ENCODE measurements at places on chromosomes 16 and 17.

GRCh38 chr16:9259914-9260608 lies 168.6 kb downstream of the HAPSTR1 start:
- DNase-seq, result no peak

- no peak for DNase-seq
These were observed 80.5 kb upstream of the KIFC3 start for GRCh38 chr16:57882792-57883191.

- DNase-seq, result peak; percentile 43
These were observed 11.0 kb downstream of the ABHD15 start for GRCh38 chr17:29555840-29556239.

DNA sequence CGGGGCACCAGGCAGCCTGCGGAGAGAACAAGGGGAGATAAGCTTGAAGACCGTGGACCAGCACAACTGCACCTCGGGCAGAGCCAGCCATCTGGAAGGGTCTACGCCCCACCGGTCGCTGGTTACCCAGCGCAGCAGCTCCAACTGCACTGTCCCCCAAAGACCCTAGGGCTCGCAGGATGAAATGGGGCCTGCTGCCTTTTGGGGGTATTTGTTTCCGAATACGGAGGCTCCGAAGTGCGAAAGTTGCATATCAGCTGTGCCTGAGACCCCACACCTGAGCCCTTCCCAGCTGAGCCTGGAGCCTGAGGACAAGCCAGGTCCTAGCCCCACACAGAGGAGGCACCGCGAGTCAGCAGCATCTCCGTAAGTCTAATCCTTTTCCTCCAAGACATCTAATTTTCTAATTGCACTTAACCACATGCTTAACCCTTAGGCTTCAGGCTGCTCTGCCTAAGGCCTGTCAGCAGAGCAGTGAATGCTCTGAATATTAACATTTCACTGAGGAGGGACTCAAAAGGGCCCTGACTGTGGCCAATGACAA lies 4.0 kb downstream of the KIFC3 start:
- no peak for DNase-seq

- DNase-seq, result no peak
These were observed 61.1 kb downstream of the SIAH1 start for GRCh38 chr16:48323783-48324775.

GRCh38 chr16:29839822-29840221 lies 19.6 kb downstream of the MVP start:
- DNase-seq, result no peak

DNA sequence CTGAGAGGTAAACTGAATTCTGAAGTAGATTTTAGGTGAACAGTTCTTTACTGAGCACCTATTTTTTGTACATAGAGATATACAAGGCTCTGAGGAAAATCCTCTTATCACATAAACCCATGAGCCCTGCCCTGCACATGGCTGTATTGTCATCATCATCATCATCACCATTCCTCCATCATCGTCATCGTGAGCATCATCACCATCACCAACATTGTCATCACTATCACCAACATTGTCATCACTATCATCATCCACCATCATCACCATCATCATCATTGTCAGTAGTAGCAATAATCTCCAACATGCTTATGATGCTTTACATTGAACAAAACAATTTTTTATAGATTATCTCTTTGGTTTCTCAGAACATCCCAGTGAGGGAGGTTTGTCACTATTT lies 20.7 kb downstream of the ASIC2 start:
- no peak for DNase-seq

DNA sequence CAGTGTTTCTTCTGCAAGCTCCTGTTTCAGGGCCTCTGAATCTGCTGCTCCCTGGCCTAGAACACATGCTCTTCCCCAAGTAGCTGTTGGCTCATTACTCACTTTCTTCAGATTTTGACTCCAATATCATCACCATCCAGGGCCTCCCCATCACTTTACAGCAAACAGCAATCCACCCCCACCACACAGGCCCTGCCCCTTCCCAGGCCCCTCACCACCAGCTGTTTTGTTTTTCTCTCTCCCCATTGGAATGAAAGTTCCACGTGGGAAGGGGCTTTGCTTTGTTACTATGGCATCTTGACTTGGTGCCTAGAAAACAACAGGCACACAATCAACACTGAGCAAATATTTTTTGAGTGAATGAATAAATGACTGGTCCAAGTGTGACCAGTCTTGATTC lies 4.0 kb downstream of the TMEM170A start:
- DNase-seq, result no peak

- no peak for DNase-seq
These were observed 31.1 kb downstream of the RANBP10 start for GRCh38 chr16:67775273-67775672.

DNA sequence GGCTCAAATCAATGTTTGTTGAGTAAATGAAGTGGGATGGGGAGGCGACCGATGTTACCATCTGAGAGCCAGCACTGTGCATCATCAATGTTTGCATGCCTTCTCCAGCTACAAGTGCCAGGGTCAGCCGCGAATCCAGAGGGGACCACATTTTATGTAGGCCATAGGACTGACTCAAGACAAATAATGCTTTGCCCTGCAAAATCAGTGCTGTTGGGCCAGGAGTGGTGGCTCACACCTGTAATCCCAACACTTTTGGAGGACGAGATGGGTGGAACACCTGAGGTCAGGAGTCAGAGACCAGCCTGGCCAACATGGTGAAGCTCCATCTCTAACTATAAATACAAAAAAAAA lies 53.1 kb upstream of the WSB1 start:
- DNase-seq, result no peak

- DNase-seq, result no peak
These were observed 59.4 kb upstream of the XYLT1 start for GRCh38 chr16:17529982-17530760.

DNA sequence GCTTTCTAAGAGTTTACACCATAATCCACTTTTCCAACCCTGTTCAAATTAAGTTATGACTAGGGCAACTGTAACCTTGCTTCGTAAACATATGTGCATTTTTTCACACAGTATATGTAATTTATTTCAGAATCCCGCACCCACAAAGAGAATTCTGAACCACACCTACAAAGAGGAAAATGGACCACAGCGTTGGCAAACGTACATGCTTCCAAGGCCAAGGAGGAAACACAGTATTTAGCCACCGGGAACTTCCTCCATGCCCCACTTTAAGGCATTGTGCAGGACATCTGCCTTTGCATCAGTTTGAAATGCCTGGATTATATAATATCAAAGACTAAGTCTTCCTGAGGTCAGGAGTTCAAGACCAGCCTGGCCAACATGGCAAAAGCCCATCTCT lies 2.1 kb downstream of the SPATA22 start:
- no peak for DNase-seq

- DNase-seq, result no peak
These were observed 6.2 kb downstream of the PSMD12 start for GRCh38 chr17:67359960-67360791.

DNA sequence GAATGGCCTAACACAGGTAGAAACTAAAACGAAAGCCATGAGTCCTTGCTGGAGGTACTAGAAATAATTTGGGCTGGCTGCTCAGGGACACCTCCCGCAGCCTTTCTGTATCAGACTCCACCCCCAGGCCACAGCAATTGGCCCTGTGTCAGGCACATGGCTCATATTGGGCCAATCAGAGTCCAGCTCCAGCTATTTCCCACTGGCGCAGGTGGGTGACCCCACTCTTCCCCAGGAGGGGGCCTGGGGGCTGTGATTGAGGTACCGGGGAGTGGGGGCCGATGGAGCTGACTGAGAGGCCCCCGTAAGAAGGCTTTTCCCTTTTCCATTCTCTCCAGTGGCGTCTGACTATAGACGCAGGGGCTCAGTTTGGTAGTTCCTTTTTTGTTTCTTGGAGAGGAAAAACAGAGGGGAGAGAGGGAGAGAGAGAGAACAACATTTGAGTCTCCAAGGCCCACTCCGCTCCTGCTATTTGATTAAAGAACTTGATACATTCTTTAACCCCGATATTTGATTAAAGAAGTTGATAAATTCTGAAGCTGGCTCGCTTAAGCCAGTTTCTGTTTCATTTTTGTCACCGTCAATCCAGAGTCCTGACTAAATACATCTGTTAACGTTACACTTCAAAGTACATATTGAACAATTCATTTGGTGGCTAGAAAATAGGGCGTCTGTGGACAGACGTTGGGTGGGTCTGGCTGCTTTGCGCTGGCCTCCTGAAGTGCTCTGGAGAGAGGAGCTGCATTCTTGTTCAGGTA lies 26.3 kb downstream of the FOXL1 start:
- no peak for DNase-seq

GRCh38 chr17:36867716-36868341 lies 69.4 kb upstream of the LHX1 start:
- no peak for DNase-seq

DNA sequence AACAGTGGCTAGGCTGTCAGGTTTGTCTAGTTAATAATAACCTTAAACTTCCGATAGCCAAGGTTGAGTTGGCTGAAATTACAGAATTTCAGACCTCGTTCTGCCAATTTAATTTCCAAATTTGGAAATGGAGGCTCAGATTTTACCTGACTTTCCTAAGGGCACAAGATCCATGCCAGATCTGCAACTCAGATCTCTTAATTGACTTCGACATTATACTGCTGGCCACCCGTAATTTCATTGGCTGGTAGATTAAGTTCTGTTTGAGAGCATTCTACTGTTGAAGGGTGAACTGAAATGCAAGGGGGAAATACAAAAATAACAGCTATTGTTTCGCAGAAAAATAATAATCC lies 210.8 kb downstream of the CNTNAP4 start:
- DNase-seq, result no peak

DNA sequence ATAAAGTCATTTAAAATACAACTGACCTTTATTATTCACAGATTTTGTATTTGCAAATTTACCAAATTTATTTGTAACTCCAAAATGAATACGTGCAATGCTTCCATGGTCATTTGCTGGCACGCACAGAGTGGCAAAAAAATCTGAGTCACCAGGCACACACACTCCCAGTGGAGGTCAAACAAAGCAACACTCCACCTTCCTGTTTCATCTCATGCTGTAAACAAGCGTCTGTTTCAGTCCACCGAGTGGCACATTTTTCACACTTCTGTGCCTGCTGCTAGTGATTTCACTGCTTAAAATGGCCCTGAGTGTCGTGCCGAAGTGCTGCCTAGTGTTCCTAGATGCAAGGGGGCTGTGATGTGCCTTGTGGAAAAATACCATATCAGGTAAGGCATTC lies 17.8 kb upstream of the ITGAE start:
- peak; percentile 58 for DNase-seq

DNA sequence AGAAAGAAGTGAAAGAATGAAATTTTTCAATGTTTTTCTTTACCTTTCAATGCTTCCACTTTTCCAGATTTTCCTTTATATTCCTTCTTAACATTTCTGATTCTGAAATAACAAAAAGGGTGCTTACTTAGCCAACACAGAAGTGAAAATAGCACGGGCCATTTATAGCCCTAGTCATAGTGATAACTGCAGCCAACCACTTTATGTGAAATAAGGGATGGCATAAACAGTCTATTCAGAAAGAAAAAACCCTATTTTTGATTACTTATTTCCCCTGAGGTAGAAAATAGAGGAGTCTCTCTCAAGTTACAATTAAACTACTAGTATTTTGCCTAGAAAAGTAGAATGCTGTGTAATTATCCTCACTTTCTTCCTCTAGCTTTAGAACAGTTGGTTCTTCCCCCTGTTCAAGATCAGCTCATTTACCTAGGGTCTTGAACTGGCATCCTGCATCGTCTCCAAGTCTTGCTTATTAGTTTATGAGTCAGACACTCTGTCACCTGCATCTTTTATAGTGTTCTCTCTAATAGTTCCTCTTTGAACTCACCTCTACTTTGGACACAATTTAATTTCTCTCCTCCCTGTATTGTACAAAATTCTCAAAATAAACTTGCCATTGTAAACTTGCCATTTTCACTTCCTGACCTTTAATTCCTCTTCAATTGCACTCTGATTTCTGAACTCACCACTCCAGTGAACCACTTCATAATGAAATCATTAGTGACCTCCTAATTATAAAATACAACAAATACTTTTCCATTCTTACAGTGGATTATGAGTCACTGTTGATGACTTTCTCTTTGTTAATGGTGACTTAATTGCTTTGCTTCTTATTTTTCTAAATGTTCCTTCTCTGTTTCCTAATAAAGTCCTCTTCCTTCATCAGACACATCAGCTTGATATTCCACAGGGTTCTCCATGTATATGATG lies 23.6 kb downstream of the ABCA6 start:
- no peak for DNase-seq

- DNase-seq, result no peak
These were observed 107.2 kb upstream of the FOXF1 start for GRCh38 chr16:86403085-86403484.

- DNase-seq, result no peak
These were observed 9.6 kb downstream of the MYO19 start for GRCh38 chr17:36525113-36525512.

GRCh38 chr16:2196981-2197511 lies 641 bp upstream of the CASKIN1 start:
- no peak for DNase-seq

DNA sequence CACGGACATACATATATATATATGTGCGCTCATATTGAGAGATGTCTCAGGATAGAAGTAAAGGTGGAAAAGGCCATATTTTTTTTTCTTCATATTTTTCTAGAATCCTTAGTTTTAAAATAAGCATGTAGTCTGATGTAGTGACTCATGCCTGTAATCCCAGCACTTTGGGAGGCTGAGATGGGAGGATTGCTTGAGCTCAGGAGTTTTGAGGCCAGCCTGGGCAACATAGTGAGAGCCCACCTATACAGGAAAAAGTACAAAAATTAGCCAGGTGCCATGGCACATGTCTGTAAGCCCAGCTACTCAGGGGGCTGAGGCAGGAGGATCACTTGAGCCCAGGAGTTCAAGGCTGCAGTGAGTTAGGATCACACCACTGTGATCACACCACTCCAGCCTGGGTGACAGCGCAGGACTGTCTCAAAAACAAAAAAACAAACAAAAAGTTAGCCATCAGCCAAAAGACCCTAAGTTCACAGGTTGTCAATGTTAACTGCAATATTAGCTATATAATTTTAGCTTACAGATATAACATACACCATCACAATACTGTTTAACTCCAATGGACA lies 10.4 kb downstream of the ZNF652 start:
- no peak for DNase-seq

GRCh38 chr17:66978514-66979061 lies 14.1 kb downstream of the CACNG4 start:
- no peak for DNase-seq

DNA sequence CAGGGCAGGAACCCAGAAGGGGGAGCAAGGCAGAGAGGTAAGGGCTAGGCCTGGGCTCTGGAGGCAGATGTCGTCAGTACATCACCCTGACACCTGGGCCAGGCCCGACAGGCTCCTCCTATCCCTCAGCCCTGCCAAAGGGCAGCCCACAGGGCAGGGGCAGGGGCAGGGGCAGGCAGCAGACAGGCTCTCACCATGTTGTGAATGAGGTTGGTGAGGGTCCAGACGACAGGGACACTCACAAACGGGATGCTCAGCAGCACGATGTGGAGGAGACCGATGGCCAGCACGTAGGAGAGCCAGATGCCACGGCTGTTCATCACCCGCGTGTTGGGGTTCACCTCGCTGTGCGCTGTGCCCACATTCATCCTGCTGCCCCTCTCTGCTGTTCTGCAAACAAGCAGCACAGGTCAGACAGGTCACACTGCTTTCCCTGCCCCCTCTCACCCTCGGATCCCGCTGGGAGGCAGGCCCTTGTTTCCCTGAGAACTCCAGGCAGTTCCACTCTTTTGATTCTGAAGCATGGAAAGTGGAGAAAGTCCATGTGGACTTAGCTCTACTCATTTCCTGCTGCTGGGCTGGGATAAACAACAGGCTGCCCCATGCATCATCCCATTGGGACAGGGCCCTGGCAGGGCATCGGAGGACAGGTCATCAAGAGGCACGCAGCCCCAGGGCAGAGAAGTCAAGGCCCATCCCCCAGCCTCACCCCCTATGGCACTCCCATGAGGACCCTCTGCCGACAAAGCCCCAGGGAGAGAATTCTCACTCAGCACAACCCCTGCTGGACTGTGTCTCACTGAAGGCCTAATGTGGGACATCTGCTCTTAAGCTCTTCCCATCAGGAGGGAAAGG lies 3.3 kb downstream of the ORMDL3 start:
- no peak for DNase-seq

Measured in RCC 7860 (cell line).